ENCODE measurements at places on chromosomes 2 and 18.
A peak's percentile ranks its signal among the peaks of the same experiment; 100 is the strongest.

DNA sequence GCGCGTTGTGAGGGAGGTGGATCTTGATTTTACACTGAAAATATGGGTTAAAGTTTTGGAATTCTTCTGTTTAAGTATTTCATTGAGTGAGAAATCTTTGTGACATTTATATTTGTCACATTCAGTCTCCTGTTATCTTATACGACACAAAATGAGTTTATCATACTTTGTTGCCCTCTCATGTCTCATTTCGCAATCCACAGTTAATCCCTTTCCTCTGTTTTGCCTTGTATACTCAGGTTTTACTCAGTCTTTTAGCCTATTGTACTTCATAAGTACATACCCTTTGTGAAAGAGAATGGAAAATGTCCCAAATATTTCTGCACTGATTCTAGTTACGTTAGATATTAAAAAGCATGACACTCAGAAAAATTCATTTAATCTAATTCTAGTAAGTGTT is 142.7 kb downstream of the ATP9B start:
- DNase-seq, result no peak

- DNase-seq, result no peak
Measured at GRCh38 chr2:112805542-112805941, 21.2 kb upstream of the IL1A start.

DNA sequence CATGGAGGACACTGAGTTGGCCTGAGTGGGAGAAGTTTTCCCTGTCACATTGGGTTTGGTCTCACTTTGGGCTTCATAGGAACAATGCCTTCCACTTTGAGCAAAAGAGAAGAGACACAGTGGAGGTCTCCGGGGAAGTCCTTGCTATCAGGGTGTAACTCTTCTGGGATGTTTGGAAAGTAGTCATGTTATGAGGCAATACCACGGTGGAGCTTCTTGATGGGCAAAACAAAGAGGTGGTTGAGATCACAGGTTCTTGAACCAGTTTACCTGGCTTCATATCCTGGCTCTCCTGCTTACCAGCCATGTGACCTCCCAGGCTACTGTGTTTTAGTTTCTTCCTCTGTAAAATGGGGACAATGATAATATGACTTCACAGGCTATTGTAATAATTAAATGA is 478.6 kb downstream of the SLC4A3 start:
- DNase-seq, result no peak

GRCh38 chr2:71697106-71698004 is 244.0 kb downstream of the DYSF start:
- no peak for DNase-seq

- no peak for DNase-seq
Measured at GRCh38 chr2:201267278-201268030, 7.1 kb downstream of the CASP8 start.

DNA sequence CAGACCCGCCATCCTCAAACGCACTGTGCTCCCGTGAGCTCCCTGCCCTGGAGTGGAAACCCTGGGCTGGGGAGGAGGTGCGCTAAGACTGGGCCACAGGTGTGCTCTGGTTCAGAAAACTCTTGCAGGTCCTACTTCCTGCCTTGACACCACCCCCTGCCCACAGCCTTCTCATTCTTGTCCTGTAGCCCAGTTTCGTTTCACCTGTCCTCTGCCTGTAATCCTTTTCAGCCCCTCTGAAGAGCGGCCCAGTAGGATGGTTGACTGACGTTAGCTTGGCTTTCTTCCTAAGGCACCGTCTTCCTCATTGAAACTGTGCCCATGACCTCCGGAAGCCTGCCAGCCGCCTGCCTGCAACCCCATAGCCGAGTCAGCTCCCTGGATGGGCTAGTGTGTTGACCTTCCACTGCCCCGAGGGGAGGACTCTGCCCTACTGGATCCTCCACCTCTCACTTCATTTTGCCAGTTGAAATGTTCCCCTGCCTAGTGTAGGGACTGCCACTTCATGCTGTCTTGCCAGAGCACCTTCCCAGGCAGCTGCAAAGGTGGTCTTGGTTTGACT is 116.9 kb downstream of the AGAP1 start:
- DNase-seq, result no peak

GRCh38 chr2:96546321-96546720 is 9.8 kb downstream of the ARID5A start:
- DNase-seq, result no peak

GRCh38 chr2:124121760-124122275 is 96.7 kb downstream of the CNTNAP5 start:
- DNase-seq, result no peak

- no peak for DNase-seq
Measured at GRCh38 chr2:240992572-240993291, 5.7 kb upstream of the SNED1 start.

DNA sequence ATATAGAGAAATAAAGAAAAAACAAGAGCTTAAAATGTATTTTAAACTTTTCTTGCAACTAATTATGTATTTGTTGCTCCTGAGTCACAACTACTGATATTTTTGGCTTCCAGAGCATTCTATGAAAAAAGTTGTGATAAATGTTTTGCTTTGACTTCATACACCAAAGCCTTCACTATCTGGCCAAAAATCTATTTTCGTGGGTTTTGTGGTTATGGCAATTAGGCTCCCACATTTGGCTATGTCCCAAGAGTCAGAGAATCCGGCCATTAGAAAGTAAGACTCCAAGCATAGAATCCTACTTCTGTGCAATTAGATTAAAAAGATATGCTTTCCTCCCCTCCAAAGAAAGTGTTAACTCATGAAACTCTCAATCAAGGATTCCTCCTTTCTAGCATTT is 1456.1 kb upstream of the ACVR2A start:
- DNase-seq, result no peak

GRCh38 chr2:11446733-11447248 is 19.2 kb downstream of the E2F6 start:
- peak; percentile 29 for DNase-seq

GRCh38 chr18:36302676-36303075 is 5.2 kb downstream of the FHOD3 start:
- DNase-seq, result no peak

GRCh38 chr18:67243799-67244587 is 272.5 kb downstream of the DSEL start:
- DNase-seq, result no peak

- DNase-seq, result no peak
Measured at GRCh38 chr2:37415128-37415820, 70.8 kb downstream of the QPCT start.

- DNase-seq, result no peak
Measured at GRCh38 chr2:138514173-138514572, 12.6 kb downstream of the SPOPL start.

- DNase-seq, result no peak
Measured at GRCh38 chr2:15602393-15602792, 10.7 kb downstream of the DDX1 start.

- DNase-seq, result no peak
Measured at GRCh38 chr2:208036357-208036756, 11.0 kb upstream of the PLEKHM3 start.

DNA sequence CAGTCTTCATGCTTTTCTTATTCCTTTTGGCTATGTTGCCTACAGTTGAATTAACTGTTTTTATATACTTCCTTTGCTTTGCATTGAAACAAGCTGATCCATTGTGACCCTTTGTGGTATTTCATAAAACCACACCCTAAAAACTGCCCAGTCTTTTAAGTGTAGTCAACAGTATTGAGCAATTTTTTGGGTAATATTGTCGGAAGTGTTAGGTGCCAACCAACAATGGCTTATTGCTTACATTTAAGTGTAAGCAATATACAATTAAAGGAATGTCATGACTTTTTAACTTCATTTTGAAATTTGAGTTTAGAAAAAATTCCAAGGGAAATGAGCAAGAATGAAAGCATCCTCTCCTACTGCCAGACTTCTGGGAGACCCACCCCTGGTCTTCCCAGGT is 174.1 kb downstream of the NEDD4L start:
- DNase-seq, result no peak

DNA sequence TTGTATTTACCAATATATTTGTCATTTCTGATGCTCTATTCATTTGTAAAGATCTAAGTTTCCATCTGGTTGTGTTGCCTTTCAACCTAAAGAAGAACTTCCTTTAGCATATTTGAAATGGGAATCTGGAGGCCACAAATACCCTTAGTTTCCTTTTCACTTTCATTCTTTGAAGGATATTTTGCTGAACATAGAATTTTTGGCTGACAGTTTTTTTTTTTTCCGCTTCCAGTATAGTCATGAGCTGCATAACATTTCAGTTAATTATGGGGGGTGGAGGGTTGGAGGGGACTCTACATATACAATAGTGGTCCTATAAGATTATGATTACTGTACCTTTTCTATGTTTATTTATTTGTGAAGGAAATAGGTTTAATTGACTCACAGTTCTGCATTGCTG is 83.9 kb downstream of the CERS6 start:
- DNase-seq, result no peak

GRCh38 chr18:43129946-43130524 is 14.6 kb upstream of the RIT2 start:
- no peak for DNase-seq

- no peak for DNase-seq
Measured at GRCh38 chr2:152380261-152381055, 45.5 kb downstream of the FMNL2 start.

DNA sequence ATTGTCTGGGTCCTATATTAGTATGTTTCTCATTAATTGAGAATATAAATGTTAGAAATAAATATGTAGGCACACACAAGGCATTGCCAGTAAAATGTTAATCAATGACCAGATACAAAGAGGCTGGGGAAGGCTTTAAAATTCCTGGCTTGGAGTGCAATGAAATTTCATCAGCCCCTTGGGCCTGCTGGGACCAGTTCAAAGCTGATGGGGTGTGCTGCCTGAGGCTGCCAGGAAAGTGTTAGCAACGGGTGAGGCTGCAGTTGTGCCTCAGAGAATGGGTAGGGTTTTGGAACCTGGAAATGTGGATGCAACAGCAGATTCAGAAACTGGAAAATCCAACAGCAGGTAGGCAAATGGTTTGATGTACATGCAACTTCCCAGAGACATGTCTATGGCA is 68.9 kb downstream of the DIPK1C start:
- DNase-seq, result no peak

DNA sequence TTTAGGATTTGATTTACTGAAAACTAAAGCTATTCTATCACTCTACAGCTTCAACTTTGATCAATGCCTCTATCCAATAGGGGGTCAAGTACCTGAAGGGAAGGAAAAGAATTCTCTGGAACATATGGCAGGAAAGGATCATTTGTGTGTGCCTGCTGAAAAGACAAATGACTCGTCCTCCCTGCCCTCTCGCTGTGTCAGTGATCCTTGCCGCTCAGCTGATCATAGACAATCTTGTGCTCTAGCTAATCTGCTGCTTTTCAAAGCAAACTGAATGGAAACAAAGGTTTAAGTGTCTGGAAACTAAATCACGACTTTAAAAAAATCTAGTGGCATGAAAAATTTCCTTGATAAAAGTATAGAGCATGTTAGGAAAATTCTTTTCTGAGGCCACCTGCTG is 75.6 kb upstream of the CPO start:
- DNase-seq, result no peak

- no peak for DNase-seq
Measured at GRCh38 chr2:63056107-63057050, 5.7 kb downstream of the OTX1 start.

- no peak for DNase-seq
Measured at GRCh38 chr2:239295377-239296019, 105.3 kb downstream of the HDAC4 start.

- no peak for DNase-seq
Measured at GRCh38 chr2:15159751-15160177, 401.4 kb downstream of the NBAS start.

GRCh38 chr2:13686262-13686661 is 946.3 kb upstream of the LRATD1 start:
- DNase-seq, result no peak

DNA sequence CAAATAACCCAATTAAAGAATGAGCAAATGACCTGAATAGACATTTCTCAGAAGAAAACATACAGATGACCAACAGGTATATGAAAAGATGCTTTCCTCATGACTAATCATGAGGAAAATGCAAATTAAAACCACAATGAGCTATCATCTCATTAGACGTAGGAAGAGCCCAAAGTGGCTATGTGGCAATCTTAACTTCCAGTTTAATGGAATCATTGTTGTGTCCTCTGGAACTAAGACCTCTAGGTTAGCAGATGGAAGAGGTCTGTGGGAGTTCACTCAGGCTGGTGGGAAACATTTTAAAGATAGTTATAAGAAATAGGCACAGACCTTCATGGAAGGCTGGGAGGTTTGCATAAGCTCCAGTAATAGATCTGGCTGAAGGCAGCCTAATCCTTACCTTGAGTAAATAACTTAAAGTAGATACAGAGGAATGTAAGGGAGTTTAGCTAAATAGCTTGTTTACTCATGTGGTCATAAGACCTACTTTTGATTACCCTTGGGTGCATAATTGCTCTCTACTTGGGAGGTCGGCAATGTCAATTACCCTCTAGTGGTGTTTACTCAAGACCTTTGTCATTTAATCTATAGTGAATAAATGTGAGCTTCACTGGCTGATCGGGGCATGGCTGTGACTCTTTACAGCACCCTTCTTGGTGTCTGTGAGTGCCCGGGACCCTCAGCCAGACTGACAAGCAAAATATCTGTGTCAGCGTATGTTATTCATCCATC is 119.0 kb downstream of the GULP1 start:
- DNase-seq, result no peak

GRCh38 chr2:127561371-127561770 is 25.9 kb downstream of the MYO7B start:
- no peak for DNase-seq

- DNase-seq, result no peak
Measured at GRCh38 chr2:19500126-19500525, 141.7 kb upstream of the OSR1 start.

- DNase-seq, result no peak
Measured at GRCh38 chr2:240946046-240946445, 39.9 kb downstream of the CROCC2 start.

DNA sequence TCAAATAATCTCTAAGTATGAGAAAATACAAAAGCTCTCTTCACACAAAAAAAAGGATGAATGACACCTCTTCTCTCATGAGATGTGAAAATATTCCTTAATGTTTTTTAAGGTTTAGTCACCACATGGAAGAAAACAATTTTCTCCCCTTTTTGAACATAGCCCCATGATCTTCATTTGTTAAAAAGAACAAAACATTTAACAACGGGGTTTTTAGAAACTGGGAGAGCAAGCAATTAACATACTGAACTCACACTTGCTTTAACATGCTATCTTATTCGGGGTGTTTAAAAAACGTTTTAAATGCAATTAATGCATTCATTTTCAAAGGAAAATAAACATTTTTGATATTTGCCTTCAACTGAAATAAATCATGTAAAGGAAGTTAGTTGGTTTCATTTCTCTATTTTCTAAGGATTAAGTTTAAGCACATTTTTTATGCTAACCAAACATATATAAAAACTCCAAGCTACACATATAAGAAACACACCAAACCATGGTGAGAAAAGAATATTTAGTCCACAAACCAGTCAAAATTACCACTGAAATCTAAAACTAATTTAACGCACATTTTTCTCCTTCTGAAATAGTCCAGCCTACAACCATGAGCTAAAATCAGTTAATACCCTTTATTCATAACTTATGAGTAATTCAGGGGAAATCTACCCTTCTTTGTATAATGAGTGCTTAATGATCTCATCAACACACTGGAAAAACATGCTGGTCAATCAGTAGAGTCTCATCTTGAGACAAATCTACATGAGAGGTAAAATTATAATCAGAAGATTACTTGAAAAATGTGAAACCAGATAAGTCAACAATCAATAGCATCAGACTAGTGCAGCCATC is 8.2 kb downstream of the FBXO11 start:
- DNase-seq, result no peak

Measured in T-helper 9 cell (primary cell).